ENCODE measurements at places on chromosomes 16 and 17.

GRCh38 chr17:5430413-5430999 is 8.4 kb downstream of the C1QBP start:
- DNase-seq, result no peak

DNA sequence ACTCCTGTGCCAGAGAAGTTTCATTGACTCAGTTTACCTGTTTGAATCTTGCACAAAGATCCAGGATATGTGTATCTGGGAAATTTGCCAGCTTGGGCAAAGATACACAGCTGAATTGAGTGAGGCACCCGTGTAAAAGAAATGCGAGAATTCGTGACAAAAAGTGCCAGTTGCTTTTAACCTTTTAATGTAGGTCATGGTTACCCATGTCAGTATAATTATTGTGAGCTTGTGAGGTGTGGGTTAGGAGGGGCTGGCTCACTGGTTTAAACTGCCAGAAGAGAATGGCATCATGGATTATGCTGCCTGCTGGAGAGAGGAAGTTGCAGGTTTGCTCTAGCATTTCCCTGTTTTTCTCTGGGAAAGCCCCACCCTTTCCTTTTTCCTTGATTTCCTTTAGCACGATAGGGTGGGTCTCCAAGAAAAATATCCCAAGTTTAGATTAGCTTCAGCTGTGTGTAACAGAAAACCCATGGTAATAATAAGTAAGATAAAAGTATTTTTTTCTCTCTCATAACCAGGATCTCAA is 24.8 kb upstream of the NDRG4 start:
- no peak for DNase-seq

DNA sequence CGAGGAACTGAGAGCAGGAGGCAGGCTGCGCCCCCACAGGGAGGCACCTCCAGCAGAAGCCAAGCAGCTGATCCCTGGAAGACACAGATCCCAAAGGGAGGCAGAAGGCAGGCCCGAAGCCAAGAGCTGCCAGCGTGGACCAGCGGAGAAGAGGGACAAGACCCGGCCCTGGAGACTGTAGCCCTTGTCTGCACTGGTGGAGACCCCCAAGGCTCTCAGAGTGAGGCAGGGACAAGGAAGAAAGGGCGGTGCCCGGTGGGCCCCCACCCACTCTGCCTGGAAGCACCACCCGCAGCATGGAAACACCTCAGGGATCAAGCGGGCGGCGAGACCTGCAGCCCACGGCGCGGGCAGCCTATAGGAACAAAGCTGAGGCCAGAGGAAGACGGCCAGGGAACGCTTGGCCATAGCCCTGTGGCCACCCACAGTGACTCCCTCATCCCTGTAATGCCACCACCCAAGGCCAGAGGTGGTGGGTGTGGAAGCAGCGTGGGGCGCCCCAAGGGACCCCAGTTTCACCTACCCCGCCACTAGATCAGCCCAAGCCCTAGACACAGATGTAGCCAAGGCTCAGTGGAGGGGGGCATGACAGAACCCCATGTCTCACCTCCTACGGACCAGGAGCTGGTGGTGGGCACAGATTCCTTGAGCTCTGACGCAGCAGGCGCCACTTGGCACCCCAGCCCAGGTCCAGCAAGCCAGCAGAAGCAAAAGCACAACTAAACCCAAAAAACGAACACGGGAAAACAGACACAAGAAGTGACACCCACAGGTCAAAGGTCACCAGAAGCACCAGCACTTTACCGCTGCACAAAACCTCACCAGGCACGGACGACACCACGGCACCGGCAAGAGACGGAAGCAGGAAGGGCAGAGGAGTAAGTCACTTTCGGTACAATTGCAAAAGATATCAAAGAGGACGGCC is 2.9 kb upstream of the SIRT7 start:
- DNase-seq, result no peak

DNA sequence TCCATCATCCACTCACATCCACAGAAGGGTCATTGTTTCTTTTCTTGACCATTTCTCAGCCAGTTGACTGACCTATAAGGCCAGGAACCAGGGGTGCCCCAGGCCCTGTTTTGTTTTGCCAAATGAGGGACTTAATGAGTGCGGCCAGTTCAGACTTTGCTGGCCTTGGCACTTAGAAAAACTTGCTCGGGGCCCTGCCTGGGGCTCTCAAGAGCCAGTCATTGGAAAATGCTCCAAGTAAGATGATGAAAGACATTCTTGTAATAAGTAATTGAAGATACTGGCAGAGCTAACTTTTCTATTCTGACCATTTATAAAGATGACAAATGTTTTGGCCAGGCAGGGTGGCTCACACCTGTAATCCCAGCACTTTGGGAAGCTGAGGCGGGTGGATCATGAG is 29.0 kb upstream of the CLEC18B start:
- DNase-seq, result no peak
